Activated naive CD4-positive, alpha-beta T cell treated with Interleukin-2 at 50 U/mL for 16 hours (primary cell): ENCODE measurements at places on chromosomes 12 and 14.
A peak's percentile ranks its signal among the peaks of the same experiment; 100 is the strongest.

GRCh38 chr12:2054091-2055018 lies 1.6 kb downstream of the CACNA1C start:
- DNase-seq = no peak

DNA sequence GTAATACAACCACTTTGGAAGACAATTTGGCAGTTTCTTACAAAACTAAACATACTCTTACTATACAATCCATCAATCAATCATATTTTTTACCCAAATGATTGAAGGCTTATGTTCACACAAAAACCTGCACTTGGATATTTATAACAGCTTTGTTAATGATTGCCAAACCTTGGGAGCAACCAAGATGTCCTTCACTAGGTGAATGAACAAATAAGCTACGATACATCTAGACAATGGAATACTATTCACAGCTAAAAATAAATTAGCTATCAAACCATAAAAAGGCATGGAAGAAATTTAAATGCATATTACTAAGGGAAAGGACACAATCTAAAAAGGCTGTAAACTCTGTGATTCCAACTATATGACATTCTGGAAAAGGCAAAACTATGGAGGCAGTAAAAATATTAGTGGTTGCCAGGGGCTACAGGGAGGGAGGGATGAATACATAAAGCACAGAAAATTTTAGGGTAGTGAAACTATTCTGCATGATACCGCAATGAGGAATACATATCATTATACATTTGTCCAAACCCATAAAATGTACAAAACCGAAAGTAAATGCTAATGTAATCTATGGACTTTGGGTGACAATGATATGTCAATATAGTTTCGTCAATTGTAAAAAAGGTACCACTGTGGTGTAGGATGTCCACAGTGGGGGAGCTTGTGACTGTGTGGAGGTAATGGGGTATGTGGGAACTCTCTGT lies 70.5 kb downstream of the GPR65 start:
- no peak for DNase-seq

- no peak for DNase-seq
Observed at GRCh38 chr14:47466916-47467315, 208.5 kb downstream of the MDGA2 start.

DNA sequence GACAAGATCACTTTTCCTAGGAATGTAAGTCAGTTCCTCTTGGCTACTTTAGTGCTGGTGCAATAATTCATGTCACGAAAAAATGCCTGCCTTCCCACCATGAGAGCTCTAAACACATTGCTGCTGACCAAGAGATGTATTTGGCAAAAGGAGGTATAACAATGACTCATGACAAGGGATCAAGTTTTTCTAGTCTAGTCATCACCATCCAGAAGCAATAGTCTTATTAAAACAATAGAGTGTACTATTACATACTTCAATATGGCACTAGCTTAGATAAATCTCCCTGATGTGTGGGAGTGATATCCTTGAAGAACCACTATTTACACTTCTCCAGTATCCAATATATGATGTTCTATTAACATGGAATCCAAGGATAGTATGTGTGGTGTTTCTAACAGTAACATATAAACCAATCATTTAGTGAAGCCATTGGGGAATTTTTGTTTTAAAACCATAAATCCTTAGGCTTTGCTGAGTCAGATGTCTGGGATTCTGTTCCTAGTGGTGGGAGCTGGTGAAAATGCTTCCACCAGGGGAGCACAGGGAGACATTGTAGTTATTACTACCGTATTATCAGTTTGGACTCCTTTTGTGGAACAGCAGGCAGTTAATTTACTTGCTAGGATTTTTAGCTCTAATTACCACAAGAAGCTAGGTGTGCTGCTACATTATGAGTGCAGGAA lies 1387.5 kb downstream of the LRFN5 start:
- DNase-seq = no peak

DNA sequence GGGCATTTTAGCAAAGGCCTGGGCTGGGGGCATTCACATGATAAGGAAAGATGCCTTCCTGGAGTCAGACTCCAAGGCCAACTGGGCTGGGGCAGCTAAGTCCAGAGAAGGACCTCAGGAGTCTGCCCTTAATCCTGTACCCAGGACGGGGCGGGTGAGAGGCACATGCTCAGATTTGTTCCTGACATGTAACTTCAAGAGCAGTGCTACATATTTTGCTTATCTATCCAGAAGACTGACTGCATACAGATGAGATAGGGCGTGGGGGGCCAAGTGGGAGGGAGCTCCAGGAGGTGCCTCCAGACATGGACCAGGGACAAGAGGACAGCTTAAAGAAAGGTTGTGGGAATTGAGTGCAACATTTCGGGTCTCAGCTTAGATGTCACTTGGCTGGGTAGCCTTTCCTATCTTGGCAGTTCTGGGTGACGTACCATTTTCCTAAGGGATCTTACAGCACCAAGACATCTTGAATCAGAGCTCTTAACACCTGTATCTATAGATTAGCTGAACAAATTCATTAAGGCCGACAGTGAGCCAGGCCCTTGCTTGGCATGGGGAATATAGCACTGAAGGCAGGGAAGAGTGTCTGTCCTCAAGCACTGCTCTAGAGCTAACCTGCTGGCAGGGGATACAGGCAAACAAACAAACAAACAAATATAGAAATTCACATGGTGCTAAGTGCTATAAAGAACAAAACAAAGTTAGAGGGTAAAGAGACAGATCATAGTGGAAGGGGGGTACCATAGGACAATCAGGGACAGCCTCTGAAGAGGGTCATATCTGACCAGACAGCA lies 61.2 kb downstream of the PTPN21 start:
- DNase-seq = no peak

DNA sequence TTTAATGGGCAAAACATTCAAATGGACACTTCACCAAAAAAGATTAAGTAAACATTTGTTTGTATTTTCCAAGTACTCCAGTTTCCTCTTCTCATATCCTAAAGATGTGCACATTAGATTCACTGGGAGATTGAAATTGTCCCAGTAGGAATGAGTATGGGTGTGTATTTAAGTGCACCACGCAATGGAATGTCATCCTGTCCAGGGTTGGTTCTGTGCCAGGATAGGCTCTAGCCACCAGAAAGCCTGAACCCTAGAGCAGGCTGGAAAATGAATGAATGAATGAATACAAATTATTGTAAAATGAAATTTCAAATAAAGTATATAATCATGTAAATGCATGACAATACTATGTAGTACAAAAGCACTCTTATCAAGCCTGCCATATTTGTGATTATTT lies 14.0 kb downstream of the CEP83 start:
- no peak for DNase-seq

DNA sequence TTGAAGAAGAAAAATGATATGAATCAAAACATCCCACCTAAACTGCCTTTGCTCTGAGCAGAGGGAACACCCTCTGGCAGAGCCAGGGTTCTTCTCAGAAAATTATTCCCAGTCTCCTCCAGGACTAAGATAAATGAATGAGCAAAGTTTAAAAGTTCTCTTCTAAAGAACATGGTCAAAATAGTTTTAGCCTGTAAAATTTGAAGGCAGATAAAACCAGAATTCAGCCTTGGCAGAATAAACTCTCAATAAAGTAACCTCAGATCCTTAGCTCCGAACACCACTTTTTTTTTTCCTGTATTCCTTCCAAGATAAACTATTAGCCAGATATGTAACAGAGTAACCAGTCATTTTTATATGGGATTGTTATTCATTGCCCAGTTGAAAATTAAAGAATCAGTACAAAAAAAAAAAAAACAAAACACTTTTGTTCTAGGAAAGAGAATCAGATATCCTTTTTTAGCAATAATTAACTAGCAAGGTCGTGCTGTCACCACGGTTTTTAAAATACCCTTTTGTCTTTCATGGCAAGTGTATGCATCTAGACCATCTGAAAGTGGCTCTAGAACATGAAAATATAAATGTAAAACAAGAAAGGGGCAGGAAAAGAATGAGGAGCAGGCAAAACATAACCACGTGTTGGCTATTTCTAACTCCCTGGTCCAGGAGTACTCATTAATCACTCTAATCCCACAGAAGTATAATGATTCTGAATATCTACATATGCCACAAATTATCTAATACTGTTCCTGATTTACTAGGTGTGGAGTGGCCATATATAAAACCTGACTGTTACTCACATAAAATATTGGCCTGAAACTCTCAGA lies 60.8 kb downstream of the CAPZA3 start:
- no peak for DNase-seq

GRCh38 chr14:96047101-96047500 lies 7.9 kb downstream of the C14orf132 start:
- no peak for DNase-seq

DNA sequence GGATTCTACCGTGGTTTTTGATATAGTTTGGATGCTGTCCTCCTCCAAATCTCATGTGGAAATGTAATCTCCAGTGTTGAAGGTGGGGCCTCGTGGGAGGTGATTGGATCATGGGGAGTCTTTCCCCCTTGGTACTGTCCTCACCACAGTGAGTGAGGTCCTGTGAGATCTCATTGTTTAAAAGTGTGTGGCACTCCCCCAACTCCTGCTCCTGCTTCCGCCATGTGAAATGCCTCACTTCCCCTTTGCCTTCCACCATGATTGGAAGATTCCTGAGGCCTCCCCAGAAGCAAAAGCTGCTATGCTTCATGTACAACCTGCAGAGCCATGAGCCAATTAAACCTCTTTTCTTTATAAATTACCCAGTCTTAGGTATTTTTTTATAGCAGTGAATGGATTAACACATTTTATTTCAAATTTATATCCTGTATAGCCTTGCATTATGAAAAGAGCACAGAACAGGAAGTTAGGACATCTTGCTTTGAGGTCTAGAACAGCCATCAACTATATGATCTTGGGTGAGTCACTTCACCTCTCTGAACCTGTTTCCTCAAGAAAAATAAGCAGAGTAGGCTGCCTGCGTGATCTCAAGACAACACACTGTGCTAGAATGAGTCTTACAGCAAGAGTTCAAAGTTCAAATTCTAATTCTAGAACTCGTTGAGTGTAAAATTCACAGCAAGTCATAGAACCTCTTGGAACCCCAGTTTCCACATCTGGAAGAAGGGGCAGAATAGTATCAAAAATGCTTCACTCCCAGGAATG lies 160.9 kb upstream of the EEA1 start:
- DNase-seq = no peak

- DNase-seq = no peak
Observed at GRCh38 chr14:34424488-34424887, 37.6 kb downstream of the SPTSSA start.

DNA sequence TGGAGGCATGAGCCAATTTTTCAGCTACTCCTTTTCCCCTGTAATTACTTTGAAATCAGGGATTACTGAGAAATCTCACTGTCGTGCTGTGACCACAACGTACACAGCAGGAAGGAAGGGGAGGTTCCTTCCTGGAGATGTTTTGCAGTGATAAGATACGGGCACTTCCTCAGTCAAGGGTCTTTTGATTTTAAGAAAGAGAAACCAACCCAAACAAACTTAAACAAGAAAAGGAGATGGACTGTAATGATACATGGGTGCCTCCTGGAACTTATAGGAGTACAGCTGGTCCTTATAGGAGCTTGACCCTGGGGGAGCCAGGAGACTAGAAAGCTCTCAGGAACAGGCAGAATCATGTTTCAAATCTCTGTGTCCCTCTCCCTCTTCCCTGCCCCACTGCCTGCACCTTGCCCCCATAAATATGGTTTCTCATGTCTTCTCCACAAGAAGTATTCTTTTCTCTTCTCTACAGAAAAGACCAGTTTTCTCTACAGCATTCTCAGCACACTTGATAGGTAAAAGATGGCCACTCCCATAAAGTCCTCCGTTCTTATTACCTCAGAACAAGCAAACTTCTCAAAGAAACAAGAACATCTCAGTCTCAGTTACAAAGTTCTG lies 281.1 kb upstream of the AMIGO2 start:
- DNase-seq = peak; percentile 32

DNA sequence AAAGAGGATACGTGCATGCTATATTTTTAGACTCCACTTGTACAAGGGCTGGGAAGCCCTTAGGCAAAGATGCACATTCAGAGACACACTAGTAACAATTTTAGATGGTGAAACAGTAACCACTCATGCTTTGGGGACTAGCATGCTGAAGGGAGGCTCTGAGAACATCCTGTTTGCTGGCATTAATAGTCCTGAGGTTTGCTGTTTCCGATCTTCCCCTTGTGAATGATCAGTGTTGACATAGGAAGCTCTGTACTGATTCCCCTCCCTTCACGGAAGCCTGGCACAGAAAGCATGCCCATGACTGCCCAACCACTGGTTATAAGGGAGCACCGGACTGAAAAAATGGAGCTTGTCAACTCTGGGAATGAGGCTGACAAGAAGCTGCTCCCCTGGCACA lies 164.6 kb downstream of the GCH1 start:
- no peak for DNase-seq

- no peak for DNase-seq
Observed at GRCh38 chr14:53273671-53274072, 120.5 kb upstream of the DDHD1 start.

DNA sequence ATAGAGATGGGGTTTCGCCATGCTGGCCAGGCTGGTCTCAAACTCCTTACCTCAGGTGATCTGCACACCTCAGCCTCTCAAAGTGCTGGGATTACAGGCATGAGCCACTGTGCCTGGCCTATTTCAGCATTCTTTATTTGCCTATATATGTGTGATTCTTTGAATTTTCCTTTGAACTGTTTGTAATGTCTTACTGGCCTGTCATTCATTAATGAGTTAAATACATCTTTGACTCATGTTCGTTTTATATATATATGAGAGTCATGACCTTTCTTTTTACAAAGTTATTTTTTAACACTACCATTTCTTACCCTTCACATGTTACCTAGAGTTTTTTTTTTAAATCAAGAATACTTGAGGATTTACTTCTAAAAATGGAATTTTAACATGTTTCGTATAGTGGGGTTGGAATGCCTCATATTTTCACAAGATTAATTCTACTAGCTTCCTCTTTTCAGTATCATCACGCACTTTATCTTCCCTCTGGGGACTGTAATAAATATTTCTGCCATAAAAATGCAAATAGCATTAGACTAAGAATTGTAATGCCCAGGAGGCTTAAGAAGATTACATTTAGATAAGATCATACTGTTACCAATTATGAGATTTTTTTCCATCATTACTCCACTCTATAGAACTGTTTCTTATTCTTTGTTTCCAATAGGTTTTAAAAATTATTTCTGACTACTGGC lies 66.7 kb downstream of the NTN4 start:
- no peak for DNase-seq

- DNase-seq = peak; percentile 48
Observed at GRCh38 chr14:100438678-100439592, 115.8 kb downstream of the SLC25A47 start.

DNA sequence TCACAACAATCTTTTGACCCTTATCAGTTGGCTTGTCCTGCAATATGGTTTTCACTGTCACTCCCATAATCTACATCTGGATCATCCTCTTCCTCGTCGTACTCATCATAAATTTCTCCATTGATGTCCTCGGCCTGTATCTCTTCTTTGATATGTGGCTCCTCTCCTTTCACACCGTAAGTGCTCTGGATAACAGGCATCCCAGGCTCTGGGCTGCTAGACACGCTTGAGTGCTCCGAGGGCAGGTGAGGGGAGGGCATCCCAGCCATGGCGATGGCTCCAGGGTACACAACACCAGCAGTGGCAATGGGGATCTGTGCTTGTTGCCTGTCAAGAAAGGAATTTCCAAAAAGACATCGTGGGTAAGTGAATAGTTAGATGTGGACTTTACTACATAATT lies 415.3 kb downstream of the SOX5 start:
- DNase-seq = no peak

GRCh38 chr14:104116288-104116755 lies 22.1 kb upstream of the KIF26A start:
- DNase-seq = no peak
